ENCODE measurements at places on chromosomes 5 and 9.
A peak's percentile ranks its signal among the peaks of the same experiment; 100 is the strongest.

GRCh38 chr5:121795511-121795910 is 56.2 kb upstream of the FTMT start:
- no peaks in the 10 kb centered on the region for H3K27me3 ChIP-seq
- no peak overlapping the region for H3K27ac ChIP-seq
- no peak overlapping the region for H3K4me3 ChIP-seq
- DNase-seq: no peak

GRCh38 chr5:140609126-140609525 is 23.8 kb downstream of the CD14 start:
- H3K4me3 ChIP-seq: no peak overlapping the region
- no peak overlapping the region for H3K27ac ChIP-seq
- H3K27me3 ChIP-seq: peaks cover 5% of the 10 kb centered on the region
- peaks cover 18% of the 10 kb centered on the region for H3K4me1 ChIP-seq
- no peaks in the 10 kb centered on the region for H3K36me3 ChIP-seq
- no peak for DNase-seq

- H3K27me3 ChIP-seq: peaks cover 10% of the 10 kb centered on the region
- no peak for DNase-seq
- H3K4me3 ChIP-seq: no peak overlapping the region
- H3K27ac ChIP-seq: no peak overlapping the region
- H3K4me1 ChIP-seq: no peaks in the 10 kb centered on the region
Observed at GRCh38 chr5:135829179-135829578, 5.3 kb upstream of the SLC25A48 start.

DNA sequence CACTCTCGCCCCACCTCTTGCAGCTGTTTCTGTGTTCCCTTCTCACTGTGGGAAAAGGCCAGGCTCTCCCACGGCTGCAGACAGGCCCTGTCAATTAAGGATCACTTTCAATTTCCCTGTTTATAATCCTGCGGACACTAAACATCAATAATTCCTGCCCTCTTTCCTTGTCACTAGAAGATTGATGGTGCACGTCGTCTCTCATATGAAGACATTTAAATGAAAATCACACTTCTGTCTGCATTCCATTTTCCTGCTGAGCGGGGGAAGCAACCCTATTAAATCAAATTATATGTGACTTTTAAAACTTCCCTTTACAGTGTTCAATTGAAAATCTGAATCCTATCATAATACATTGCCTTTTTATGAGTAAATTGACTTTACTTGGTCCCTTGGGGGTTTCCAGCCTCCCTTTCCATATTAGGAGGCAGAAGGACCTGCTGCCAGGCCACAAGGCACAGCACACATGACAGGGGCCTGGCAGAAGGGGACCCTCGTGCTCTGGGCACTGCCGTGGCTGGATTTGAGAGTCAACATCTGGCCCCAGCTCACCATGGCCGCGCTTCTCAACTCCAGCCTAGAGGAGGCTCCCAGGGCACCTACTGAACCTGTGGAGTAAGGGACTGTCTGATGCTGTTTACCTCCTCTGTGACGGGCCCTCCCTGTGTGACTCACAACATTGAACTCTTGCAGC is 311.0 kb upstream of the IRX4 start:
- no peak for DNase-seq
- H3K4me1 ChIP-seq: no peaks in the 10 kb centered on the region
- no peaks in the 10 kb centered on the region for H3K27me3 ChIP-seq
- H3K4me3 ChIP-seq: no peak overlapping the region
- H3K36me3 ChIP-seq: no peaks in the 10 kb centered on the region

DNA sequence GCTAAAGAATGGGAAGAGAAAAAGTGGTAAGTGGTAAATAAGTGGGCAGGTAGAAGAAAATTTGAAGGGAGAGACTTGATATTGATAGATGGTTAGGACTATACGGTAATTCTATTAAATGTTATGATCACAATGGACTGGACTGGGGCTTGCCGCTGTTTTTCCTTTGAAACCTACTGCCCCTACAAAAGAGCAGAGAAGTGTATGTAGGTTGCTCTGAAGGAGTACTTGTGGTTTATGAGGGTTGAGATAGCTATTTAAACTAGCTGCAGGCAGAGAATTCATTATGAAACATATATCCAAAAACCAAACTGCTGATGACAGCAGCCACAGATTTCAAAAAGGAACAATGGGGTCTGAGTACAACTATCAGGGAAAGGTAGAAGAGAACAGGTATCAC is 16.8 kb upstream of the HK3 start:
- DNase-seq: no peak
- H3K4me1 ChIP-seq: peaks cover 9% of the 10 kb centered on the region
- no peak overlapping the region for H3K27ac ChIP-seq
- H3K36me3 ChIP-seq: peaks cover 20% of the 10 kb centered on the region
- H3K4me3 ChIP-seq: no peak overlapping the region

GRCh38 chr9:90385146-90385545 is 257.5 kb downstream of the DIRAS2 start:
- no peaks in the 10 kb centered on the region for H3K36me3 ChIP-seq
- peaks cover 20% of the 10 kb centered on the region for H3K27me3 ChIP-seq
- no peak overlapping the region for H3K27ac ChIP-seq
- DNase-seq: no peak
- H3K4me3 ChIP-seq: no peak overlapping the region

- no peak overlapping the region for H3K4me3 ChIP-seq
- no peaks in the 10 kb centered on the region for H3K36me3 ChIP-seq
- DNase-seq: peak; percentile 53
- peaks cover 13% of the 10 kb centered on the region for H3K4me1 ChIP-seq
- H3K27ac ChIP-seq: no peak overlapping the region
- H3K27me3 ChIP-seq: peaks cover 54% of the 10 kb centered on the region
Observed at GRCh38 chr5:172450861-172451695, 3.2 kb downstream of the SH3PXD2B start.

GRCh38 chr5:116497631-116498030 is 77.0 kb downstream of the SEMA6A start:
- H3K27ac ChIP-seq: no peak overlapping the region
- H3K4me1 ChIP-seq: no peaks in the 10 kb centered on the region
- no peak overlapping the region for H3K4me3 ChIP-seq
- no peak for DNase-seq
- H3K36me3 ChIP-seq: no peaks in the 10 kb centered on the region

GRCh38 chr5:80837679-80838078 is 122.5 kb upstream of the RASGRF2 start:
- H3K4me1 ChIP-seq: peaks cover 29% of the 10 kb centered on the region
- peak; percentile 35 for DNase-seq
- peaks cover 22% of the 10 kb centered on the region for H3K36me3 ChIP-seq
- H3K27ac ChIP-seq: no peak overlapping the region
- H3K27me3 ChIP-seq: no peaks in the 10 kb centered on the region

GRCh38 chr9:35510754-35511428 is 21.0 kb downstream of the RUSC2 start:
- no peak overlapping the region for H3K27ac ChIP-seq
- H3K27me3 ChIP-seq: peaks cover 7% of the 10 kb centered on the region
- H3K4me1 ChIP-seq: peaks cover 2% of the 10 kb centered on the region
- no peak for DNase-seq

- no peaks in the 10 kb centered on the region for H3K36me3 ChIP-seq
- no peak for DNase-seq
- no peak overlapping the region for H3K27ac ChIP-seq
- H3K4me3 ChIP-seq: no peak overlapping the region
Observed at GRCh38 chr5:88551724-88552345, 283.2 kb upstream of the TMEM161B start.

DNA sequence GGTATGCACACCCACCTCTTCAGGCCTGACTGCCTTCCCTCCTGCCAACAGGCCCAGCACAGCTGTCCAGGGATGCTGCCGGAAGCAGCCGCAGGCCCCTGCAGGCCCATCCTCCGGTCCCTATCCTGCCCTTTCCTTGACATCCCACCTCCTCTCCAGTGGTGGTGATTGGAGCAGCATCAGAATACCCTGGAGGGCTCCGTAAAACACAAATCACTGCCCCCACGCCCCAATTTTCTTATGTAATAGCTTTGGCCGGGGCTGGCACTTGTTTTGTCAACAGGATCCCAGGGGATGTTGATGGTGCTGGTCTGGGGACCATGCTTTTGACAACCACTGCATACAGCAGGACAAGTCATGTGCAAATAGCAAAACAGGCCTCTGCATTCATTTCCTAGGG is 274.5 kb downstream of the GADD45G start:
- no peaks in the 10 kb centered on the region for H3K36me3 ChIP-seq
- H3K27ac ChIP-seq: no peak overlapping the region
- no peaks in the 10 kb centered on the region for H3K4me1 ChIP-seq

DNA sequence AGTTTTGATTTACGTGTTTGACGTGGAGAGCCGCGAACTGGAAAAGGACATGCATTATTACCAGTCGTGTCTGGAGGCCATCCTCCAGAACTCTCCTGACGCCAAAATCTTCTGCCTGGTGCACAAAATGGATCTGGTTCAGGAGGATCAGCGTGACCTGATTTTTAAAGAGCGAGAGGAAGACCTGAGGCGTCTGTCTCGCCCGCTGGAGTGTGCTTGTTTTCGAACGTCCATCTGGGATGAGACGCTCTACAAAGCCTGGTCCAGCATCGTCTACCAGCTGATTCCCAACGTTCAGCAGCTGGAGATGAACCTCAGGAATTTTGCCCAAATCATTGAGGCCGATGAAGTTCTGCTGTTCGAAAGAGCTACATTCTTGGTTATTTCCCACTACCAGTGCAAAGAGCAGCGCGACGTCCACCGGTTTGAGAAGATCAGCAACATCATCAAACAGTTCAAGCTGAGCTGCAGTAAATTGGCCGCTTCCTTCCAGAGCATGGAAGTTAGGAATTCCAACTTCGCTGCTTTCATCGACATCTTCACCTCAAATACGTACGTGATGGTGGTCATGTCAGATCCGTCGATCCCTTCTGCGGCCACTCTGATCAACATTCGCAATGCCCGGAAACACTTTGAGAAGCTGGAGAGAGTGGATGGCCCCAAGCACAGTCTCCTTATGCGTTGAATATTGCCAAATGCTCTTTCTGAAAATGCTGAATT is 850 bp downstream of the RRAGA start:
- H3K4me1 ChIP-seq: peaks cover 35% of the 10 kb centered on the region
- H3K27ac ChIP-seq: peak overlapping the region; percentile 92
- peak overlapping the region; percentile 97 for H3K4me3 ChIP-seq
- peak; percentile 25 for DNase-seq
- no peaks in the 10 kb centered on the region for H3K27me3 ChIP-seq

DNA sequence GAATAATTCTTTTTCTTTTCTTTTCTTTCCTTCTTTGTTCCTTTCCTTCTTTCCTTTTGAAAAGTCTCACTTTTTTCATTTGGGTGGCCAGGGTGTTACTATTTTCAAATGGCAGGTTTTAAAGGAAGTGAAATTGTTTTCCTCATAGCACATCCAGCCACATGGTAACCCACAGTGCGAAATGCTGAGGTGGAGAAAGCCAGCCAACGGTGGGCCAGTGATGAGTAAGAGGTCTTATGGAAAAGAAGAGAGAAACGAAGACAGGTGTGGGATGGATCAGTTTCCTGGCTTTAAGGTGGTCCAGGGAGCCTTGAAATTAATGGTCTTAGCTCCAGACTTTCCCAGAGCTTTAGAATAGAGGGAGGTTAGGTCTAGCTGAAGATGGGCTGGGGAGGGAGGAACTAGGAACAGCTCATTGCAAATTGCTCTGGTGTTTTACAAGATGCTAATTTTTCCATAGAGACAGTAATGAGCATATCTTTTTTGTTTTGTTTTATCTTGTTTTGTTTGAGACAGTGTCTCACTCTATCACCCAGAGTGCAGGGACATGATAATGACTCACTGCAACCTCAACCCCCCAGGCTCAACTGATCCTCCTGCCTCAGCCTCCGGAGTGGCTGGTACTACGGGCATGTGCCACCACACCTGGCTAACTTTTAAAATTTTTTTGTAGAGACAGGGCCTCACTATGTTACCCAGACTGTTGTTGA is 17.8 kb downstream of the ITK start:
- H3K27me3 ChIP-seq: no peaks in the 10 kb centered on the region
- peak overlapping the region; percentile 89 for H3K27ac ChIP-seq
- peaks cover 86% of the 10 kb centered on the region for H3K36me3 ChIP-seq
- peaks cover 94% of the 10 kb centered on the region for H3K4me1 ChIP-seq

GRCh38 chr5:109705596-109705995 is 15.9 kb downstream of the MAN2A1 start:
- peaks cover 5% of the 10 kb centered on the region for H3K4me1 ChIP-seq
- no peak overlapping the region for H3K4me3 ChIP-seq
- H3K27me3 ChIP-seq: no peaks in the 10 kb centered on the region
- H3K36me3 ChIP-seq: peaks cover 27% of the 10 kb centered on the region
- DNase-seq: no peak

DNA sequence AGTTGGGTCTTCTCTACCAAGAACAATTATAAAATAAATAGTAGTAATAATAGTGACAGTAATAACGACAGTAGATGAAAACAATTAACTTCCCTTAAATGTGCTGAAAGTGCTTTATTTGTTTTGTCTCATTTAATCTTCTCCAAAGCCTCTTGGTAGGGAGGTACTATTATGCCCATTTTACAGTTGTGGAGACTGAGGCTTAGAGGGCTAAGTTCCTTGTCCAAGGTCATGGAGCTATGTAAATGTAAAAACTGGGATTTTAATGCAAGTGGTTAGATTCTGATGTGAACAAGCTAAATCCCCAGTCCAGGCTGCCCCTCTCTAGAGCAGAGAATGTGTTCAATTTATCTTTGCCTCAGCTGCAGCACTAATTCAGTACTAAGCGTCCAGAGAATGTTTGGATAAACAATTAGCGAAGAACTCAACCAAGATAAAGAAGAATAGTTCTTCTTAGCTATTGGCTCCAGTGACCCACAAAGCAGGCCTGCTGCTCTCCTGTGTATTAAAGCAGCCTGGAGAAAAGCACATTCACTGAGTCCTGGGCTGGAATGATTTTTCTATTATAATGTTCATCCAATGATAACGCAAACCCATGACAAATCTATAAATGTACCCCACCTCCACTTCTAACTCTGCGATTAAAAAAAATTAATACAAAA is 68.8 kb downstream of the NPR3 start:
- no peaks in the 10 kb centered on the region for H3K27me3 ChIP-seq
- H3K4me1 ChIP-seq: no peaks in the 10 kb centered on the region
- H3K27ac ChIP-seq: no peak overlapping the region
- H3K4me3 ChIP-seq: no peak overlapping the region
- no peak for DNase-seq

GRCh38 chr9:73565833-73566465 is 414.3 kb downstream of the ANXA1 start:
- H3K27me3 ChIP-seq: no peaks in the 10 kb centered on the region
- DNase-seq: no peak
- no peaks in the 10 kb centered on the region for H3K4me1 ChIP-seq

DNA sequence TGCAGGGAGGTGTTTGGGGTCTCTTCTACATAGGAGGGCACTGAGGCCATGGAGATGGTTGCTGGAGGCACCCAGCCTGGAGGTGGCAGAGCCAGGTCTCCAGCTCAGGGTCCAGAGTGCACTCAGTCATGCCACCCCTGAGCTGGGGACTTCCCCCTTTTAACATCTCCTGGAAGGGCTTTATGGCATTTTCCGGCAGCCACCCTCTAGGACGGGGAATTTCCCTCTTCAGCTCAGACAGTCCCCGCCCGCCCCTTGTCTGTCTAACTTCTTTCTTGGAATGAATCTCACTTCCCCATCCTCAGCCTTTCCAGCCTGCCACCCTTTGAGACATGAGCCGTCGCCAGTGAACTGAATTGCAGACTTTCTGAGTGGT is 49.9 kb downstream of the COL15A1 start:
- peaks cover 10% of the 10 kb centered on the region for H3K4me1 ChIP-seq
- no peaks in the 10 kb centered on the region for H3K36me3 ChIP-seq
- DNase-seq: peak; percentile 26
- H3K27me3 ChIP-seq: peaks cover 21% of the 10 kb centered on the region

- no peak overlapping the region for H3K27ac ChIP-seq
- H3K4me1 ChIP-seq: no peaks in the 10 kb centered on the region
- no peak for DNase-seq
- H3K4me3 ChIP-seq: no peak overlapping the region
- no peaks in the 10 kb centered on the region for H3K36me3 ChIP-seq
Observed at GRCh38 chr5:33957577-33958150, 21.5 kb downstream of the RXFP3 start.

All from activated CD4-positive, alpha-beta memory T cell treated with anti-CD3 and anti-CD28 coated beads, Interleukin-2, amount 10 ng/mL, durations not matched to agents 7 days and 5 days (primary cell).